Heart right ventricle (tissue), 16 donors: ENCODE measurements at places on chromosomes 3 and 15. TPM values are rescaled to one million over a fixed set of nuclear protein-coding genes. Genes with fewer than 3 reads are reported as not detected.
A peak's percentile ranks its signal among the peaks of the same experiment; 100 is the strongest.

- no peak for DNase-seq
Observed at GRCh38 chr3:124779751-124780191, 49.5 kb downstream of the UMPS start.

- DNase-seq: no peak
Observed at GRCh38 chr3:127214975-127215374, 22.0 kb downstream of the PRR23E start.

- DNase-seq: no peak
Observed at GRCh38 chr3:178735032-178735674, 198.9 kb downstream of the KCNMB2 start.

GRCh38 chr3:128864351-128864811 lies 15.0 kb upstream of the ACAD9 start:
- DNase-seq: no peak

- no peak for DNase-seq
Observed at GRCh38 chr3:71262364-71263265, 320.9 kb downstream of the FOXP1 start.

DNA sequence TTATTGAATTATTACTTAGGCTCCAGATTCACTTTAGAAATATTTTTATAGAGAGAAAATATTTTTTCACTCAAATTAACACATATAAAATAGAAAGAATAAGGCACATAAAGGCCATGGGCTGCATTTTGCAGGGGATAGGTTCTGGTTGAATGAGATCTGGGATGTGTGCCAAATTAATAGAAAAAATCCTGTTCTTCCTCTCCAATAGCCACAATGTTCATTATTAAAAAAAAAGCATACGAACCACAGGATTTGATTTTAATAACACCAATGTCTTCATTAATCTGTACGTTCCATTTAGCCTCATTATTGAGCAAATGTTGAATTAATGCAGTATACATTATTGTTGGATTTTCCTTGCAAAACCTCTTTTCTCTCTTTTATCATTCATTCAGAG lies 622.8 kb upstream of the AGTR1 start:
- no peak for DNase-seq

- no peak for DNase-seq
Observed at GRCh38 chr3:189714991-189715961, 84.1 kb downstream of the TP63 start.

DNA sequence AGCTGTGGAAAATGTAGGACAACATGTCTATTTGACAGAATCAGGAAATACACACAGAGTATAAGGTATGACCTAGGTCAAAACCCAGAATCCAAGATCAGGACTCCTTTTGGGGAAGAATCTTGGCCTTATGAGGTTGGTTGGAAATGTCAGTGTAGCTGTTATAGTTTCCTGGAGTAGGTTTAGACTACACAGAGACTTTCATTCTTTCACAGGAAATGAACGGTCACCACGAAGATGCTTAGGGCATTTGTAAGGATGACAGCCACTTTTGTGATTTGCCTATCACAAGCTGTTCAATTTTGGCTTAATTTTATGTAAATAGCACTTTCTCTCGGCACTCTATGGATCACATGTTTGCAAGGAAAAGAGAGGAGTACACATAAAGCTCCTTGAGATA lies 18.6 kb upstream of the ZBTB20 start:
- DNase-seq: no peak

- no peak for DNase-seq
Observed at GRCh38 chr3:152282813-152283212, 14.1 kb downstream of the MBNL1 start.

- peak; percentile 86 for DNase-seq
Observed at GRCh38 chr15:45634432-45635190, at the start of gene SQOR. Gene SQOR (plus strand): TSS chr15:45635029. CDS start chr15:45658924, 23,895 bp downstream.

GRCh38 chr3:189056646-189057335 lies 115.0 kb upstream of the TPRG1 start:
- no peak for DNase-seq

DNA sequence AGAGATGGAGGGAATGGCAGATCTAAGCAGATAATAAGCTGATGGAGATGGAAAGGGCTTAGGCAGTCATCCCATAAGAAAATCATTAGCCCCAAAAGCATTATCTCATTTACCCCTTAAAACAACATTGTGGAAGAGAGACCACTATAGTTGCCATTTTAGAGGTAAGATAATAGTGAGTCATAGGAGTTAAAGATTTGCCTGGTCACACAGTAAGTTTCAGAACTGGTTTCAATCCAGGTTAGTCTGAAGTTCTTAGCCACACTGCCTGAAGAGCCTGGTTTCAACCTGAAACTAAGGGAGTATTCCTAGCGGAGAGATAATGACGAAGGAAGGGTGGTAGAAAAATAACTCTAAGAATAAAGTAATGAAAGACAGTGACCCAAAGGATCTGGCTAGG lies 13.0 kb upstream of the UBR1 start:
- no peak for DNase-seq

GRCh38 chr3:33787328-33788009 lies 11.0 kb upstream of the PDCD6IP start:
- peak; percentile 57 for DNase-seq

DNA sequence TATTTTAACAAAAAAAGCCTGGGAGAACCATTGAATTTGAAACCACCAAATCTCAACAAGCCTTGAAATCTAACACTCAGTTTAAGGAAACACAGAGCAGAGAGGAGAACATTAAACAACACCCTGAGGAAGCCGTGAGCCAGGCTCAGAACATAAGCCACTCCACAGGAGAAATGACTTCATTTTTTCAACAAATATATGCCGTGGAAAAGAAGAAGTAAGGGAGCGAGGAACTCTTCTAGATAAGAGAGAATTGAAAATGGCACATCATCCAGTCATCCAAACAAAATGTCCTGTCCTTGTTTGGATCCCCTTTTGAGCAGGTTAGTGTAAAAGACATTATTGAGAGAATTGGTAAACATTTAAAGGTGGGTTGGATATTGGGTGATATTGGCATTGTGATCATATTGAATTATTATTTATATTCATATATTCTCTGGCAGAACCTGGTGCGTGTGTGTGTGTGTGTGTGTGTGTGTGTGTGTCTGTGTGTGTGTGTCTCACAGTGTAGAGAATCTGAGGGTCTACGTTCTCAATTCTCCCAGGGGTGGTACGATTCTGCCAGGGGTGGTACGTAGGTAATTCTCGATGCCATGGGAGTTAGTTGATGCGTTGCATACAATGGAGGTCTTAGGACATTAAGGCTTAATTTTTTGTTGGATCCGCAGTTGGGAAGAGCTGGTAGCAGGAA lies 94.4 kb downstream of the ST6GAL1 start:
- DNase-seq: no peak

- DNase-seq: peak; percentile 18
Observed at GRCh38 chr3:188792793-188793192, 379.0 kb upstream of the TPRG1 start.

DNA sequence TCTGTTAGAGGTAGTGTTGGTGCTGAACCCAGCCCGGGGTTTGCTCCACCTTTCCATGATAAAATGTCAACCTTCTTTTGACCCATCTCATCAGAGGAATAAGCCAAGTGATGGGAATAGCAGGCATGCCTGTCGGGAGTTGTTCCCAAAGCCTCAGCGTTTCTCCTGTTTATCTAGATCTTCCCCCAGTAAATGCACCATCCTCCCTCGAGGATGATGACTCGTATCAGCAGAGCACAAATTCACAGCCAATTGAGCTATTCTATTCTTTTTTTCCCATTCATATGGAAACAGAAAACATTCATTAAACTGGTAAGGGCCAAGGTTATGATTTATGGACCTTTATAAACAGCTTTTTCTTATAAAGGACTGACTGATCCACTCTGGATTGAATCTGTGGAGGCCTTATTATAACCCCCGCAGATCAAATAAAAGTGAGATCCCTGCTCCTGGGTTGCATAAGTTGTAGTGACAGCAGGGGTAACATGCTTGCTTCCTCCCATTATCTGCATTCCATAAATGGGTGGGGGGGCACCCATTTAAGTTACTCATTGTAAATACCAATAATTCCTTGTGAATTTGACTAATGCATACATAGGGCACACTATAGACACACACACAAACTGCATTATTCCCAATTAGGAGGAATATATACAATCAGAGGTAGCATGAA lies 207.3 kb downstream of the PLCL2 start:
- no peak for DNase-seq

- no peak for DNase-seq
Observed at GRCh38 chr15:26325495-26325894, 447.4 kb downstream of the GABRB3 start.

GRCh38 chr3:65500398-65501306 lies 538.1 kb downstream of the MAGI1 start:
- no peak for DNase-seq

GRCh38 chr3:148319960-148320359 lies 377.7 kb upstream of the AGTR1 start:
- DNase-seq: no peak

- no peak for DNase-seq
Observed at GRCh38 chr3:27451251-27451650, 32.9 kb downstream of the SLC4A7 start.

DNA sequence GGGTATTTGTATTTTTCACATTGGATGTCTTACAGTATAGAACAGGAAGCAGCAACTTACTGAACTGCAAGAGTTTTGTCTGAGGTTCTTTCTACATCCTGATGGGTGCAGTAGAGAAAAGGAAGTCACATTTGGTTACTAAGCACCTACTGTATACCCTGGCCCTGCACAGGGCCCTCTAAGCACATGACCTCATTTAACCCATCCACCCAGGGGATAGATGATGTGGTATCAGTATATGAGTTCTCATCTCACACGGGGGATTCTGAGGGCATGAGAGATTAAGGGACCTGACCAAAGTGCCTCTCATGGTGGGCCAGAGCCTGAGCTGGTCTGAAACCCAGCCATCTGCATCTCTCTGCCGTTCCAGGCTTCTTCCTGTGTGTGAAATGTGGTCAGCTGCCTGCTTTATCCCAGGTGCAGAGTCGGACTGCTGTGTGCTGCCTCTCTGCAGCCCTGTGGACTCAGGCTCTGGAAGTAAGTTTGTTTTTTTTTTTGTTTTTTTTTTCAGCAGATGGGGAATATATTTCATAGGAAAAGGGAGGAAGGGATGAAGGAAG lies 17.9 kb downstream of the SLC6A11 start:
- DNase-seq: no peak

GRCh38 chr3:8319935-8320634 lies 181.5 kb upstream of the LMCD1 start:
- no peak for DNase-seq

- no peak for DNase-seq
Observed at GRCh38 chr15:34064438-34064837, 25.4 kb upstream of the AVEN start.

GRCh38 chr15:70324001-70324974 lies 226.6 kb upstream of the TLE3 start:
- no peak for DNase-seq

- no peak for DNase-seq
Observed at GRCh38 chr3:99817047-99817436, 620 bp upstream of the CMSS1 start.

DNA sequence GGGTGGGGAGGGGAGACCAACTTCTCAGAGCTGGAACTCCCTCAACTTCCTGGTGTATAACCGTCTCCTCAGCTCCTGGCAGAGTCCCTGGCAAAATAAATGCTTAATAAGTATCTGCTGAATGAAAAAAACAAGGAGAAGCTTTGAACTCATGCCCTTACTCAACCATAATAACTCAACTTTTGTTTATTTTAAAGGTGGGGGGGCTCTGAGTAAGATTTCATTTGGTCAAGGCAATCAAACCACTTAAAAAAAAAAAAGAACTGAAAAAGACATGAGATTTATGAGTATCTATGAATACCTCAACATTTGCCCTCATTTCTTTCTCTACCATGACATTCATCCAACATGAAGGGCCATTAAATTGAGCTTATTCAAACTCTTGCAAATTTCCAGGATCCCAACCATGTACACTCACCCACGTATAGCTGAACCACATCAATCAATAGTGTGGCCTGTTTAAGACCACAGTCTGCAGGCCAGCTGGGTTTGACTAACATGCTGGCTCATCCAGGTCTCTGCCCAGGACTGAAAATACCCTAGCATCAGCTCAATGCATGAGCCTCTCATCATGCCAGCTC lies 157.9 kb downstream of the FOXP1 start:
- DNase-seq: no peak

- DNase-seq: peak; percentile 50
Observed at GRCh38 chr3:50237133-50237651, 1.2 kb downstream of the GNAI2 start.

CHDH gene
- 1.7 TPM for polyA plus RNA-seq

SEMA7A gene
- polyA plus RNA-seq: 0.59 TPM

PPM1L gene
- 4.4 TPM for polyA plus RNA-seq

PPARG gene
- 10.8 TPM for polyA plus RNA-seq

CLDN18 gene
- not detected for polyA plus RNA-seq

SLC9C1 gene
- polyA plus RNA-seq: 0.10 TPM
